ENCODE measurements at places on chromosomes 3 and 15.

GRCh38 chr15:39887832-39888231 lies 32.2 kb downstream of the GPR176 start:
- no peak for DNase-seq

DNA sequence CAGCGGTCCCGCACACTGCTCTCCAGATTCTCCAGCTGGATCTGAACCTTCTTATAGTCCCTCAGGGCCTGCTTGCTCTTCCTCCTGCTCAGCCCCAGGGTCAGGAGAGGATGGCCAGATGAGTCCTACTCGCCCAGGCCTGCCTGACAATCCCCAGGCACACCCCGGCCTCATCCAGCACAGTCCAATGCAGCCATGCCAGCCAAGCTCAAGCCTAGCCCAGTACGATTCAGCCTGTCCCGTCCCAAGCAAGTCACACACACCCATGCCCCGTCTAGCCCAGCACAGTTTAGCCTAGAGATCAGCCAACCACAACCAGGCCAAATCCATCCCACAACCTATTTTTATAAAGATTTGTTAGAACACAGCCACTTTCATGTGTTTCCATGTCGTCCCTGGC lies 16.8 kb downstream of the PLXNB1 start:
- DNase-seq = no peak

- no peak for DNase-seq
Observed at GRCh38 chr15:35206060-35206675, 121.1 kb upstream of the NANOGP8 start.

GRCh38 chr3:167084545-167084944 lies 295.6 kb downstream of the ZBBX start:
- no peak for DNase-seq

DNA sequence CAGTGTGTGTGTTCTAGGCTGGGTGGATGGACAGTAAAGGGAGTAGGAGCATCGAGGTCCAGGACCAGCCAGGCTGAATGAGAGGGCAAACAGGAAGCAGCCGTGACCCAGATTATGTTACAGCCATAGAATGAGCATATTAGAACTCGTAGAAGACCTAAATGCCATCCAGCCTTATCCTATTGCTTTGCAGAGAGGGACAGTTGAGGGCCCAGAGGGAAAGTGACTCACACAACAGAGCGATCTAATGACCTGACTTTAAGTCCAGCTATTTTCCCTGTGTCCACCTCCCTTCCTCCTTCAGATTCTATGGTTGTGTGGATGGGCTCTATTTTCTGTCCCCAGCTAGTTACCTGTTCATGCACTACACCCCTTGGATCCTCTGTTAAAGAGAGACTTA lies 634.1 kb upstream of the TBL1XR1 start:
- no peak for DNase-seq

DNA sequence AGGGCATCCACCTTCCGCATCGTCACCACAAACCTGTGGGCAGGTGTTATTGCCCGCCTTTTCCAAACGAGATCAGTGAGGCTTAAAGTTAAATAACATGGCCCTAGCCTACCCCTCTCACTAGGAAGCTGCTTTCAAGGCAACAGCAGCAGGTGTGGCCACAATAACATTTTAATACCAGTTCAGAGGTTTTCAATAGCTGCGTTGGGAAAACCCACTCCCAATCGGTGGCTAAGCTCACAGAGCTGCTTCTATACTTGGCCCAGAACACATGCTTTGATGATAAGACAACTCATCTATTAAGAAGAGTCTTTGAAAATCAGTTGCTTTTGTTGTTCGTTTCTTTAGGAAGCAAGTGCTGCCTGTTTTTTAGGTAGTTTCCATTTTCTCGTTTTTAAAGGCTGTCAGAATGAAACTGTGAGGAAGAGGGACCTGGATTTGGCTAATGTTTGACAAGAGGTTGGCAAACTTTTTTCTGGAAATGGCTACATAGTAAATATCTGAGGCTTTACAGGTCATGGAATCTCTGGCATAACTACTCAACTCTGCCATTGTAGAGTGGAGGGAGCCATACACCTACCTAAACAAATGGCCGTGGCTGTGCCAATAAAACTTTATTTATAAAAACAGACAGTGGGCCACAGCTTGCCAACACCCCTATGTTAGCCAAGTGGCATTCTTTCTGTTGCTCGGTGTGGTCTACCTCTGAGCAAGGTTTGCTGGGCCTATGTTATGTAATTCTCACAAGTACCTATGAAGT lies 179.6 kb downstream of the FEZF2 start:
- no peak for DNase-seq

DNA sequence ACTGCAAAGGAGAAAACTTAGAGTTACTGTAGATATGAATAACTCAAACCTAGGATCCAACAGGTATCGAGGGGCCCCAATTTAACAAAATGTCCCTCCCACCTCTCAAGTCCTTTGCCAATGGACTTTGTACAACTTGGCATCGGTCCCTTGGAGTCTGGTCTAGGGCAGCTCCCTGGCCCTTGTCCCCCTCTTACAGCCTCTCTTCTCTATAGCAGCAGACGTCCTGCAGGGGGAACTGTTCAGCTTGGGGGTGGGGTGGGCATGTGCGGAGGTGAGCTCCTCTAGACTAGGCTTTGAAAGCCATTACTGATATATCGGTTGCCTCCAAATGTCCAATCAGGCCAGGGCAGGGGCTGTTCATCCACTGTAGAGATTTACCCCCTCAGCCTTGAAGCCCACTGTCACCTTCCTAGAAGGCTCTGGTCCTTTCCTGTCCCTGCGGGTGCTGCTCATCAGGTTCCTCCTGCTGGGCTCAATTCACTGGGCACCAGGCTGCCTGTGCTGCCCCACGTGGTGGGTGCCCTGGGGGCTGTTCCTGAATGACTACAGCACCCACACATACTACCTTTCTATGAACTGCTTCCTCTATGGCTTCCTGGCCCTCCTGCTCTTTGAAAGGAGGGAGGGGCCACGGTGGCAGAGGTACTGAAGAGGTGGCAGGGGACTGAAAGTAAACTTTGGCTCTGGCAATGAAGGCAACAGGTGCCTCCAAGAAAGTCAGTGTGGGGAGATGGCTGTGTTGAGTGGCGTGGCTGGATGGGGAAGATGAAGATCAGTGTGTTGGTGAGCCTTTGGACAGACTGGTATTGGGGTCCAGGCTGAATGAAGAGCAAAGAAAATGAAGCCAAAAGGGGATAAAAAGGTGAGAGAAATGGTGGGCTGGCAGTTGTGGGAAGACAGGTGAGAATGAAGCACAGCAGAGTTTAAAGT lies 78.8 kb upstream of the MEX3B start:
- DNase-seq = no peak

GRCh38 chr15:33094336-33094735 lies 100.2 kb downstream of the FMN1 start:
- DNase-seq = no peak

DNA sequence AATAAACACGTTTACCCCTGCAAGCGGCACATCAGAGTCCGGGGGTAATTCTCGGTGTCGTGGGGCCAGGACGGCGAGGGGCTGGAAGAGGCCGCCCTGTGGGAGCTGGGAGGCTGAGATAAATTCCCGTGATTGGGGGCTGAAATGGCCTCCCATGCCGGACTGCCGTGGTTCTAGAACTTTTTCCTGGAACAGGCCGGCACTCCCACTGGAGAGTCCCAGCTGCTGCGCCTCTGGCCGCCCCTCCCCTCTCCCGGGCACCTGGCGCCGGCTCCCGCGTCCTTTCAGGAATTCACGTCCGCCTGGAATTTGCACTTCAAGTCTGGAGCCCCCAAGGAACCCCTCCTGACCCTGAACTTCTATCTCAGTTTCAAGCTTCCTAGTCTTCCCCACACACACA lies 10.8 kb upstream of the LRRC2 start:
- no peak for DNase-seq

- no peak for DNase-seq
Observed at GRCh38 chr3:84077479-84077878, 881.3 kb upstream of the CADM2 start.

- no peak for DNase-seq
Observed at GRCh38 chr3:135862361-135862760, 103.2 kb upstream of the PPP2R3A start.
